ENCODE measurements at places on chromosomes 5 and 9. TPM values are rescaled to one million over a fixed set of nuclear protein-coding genes. Genes with fewer than 3 reads are reported as not detected.

Gene B4GALT1
- total RNA-seq, result 47.1 TPM

- DNase-seq, result no peak
- H3K27me3 ChIP-seq, result no peaks in the 10 kb centered on the region
- H3K4me1 ChIP-seq, result peaks cover 31% of the 10 kb centered on the region
- no peak overlapping the region for H3K4me3 ChIP-seq
- H3K27ac ChIP-seq, result no peak overlapping the region
- no peaks in the 10 kb centered on the region for H3K36me3 ChIP-seq
Measured at GRCh38 chr9:111984086-111984802, 87.6 kb downstream of the UGCG start.

Gene NMUR2
- not detected for total RNA-seq

DNA sequence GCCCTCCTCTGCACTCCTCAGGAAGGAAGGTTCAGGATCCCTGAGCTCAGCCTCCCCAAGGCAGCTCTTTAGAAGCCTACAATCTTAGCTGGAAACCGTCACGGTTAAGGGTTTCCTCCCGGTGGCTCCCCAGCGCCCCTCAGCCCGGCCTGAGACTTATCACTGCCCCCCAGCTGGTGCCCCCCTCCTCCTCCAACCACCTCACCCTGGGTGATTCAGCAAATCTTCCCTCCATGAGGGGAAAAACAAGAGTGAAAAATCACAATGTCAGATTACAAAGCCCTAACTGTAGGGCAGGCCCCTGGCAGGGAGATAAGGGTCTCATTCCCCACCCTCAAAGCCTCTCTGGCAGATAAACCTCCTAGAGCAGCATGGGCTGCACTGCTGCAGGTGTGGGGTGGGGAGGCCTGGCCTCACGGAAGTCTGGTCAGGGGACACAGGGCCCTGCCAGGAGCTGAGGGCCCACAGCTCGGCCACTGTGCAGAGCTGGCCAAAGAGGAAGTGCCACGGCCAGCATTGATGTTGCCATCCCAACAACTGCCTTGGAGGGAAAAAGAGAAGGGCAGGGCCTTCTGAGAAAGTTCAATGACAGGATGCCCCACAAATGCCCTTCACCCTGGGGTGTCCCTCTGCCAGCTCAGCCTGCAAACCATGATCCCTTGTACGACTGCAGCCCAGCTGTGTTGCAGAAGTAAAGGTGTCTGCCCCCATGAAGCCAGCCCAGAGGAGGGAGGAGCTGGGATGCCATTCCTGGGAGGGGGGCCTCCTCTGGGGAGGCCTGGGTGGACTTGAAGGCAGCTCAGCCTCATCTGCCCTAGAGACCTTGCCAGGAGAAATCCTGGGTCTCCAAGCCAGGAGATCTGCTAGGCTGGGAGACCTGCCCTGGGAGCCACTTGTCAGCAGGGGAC, 25.9 kb downstream of the GFI1B start:
- H3K4me1 ChIP-seq, result no peaks in the 10 kb centered on the region
- no peak overlapping the region for H3K4me3 ChIP-seq
- peaks cover 33% of the 10 kb centered on the region for H3K27me3 ChIP-seq
- no peaks in the 10 kb centered on the region for H3K36me3 ChIP-seq
- DNase-seq, result no peak
- no peak overlapping the region for H3K27ac ChIP-seq

- H3K4me1 ChIP-seq, result peaks cover 29% of the 10 kb centered on the region
- no peak overlapping the region for H3K27ac ChIP-seq
- peaks cover 7% of the 10 kb centered on the region for H3K36me3 ChIP-seq
- no peak overlapping the region for H3K4me3 ChIP-seq
- no peaks in the 10 kb centered on the region for H3K27me3 ChIP-seq
- DNase-seq, result no peak
Measured at GRCh38 chr9:3343671-3344070, 182.1 kb downstream of the RFX3 start.

- no peak overlapping the region for H3K27ac ChIP-seq
- H3K27me3 ChIP-seq, result no peaks in the 10 kb centered on the region
- no peak for DNase-seq
- H3K4me3 ChIP-seq, result no peak overlapping the region
Measured at GRCh38 chr9:18730241-18730640, 256.3 kb downstream of the ADAMTSL1 start.

GRCh38 chr9:71363286-71363961, 242.0 kb upstream of the TRPM3 start:
- no peaks in the 10 kb centered on the region for H3K4me1 ChIP-seq
- H3K36me3 ChIP-seq, result no peaks in the 10 kb centered on the region
- H3K27me3 ChIP-seq, result peaks cover 3% of the 10 kb centered on the region
- no peak overlapping the region for H3K27ac ChIP-seq
- no peak for DNase-seq

Gene TENT4A
- total RNA-seq, result 29.2 TPM

Gene MEF2C
- total RNA-seq, result 0.12 TPM

Gene AGTPBP1
- total RNA-seq, result 39.8 TPM

Gene C1QTNF2
- not detected for total RNA-seq

DNA sequence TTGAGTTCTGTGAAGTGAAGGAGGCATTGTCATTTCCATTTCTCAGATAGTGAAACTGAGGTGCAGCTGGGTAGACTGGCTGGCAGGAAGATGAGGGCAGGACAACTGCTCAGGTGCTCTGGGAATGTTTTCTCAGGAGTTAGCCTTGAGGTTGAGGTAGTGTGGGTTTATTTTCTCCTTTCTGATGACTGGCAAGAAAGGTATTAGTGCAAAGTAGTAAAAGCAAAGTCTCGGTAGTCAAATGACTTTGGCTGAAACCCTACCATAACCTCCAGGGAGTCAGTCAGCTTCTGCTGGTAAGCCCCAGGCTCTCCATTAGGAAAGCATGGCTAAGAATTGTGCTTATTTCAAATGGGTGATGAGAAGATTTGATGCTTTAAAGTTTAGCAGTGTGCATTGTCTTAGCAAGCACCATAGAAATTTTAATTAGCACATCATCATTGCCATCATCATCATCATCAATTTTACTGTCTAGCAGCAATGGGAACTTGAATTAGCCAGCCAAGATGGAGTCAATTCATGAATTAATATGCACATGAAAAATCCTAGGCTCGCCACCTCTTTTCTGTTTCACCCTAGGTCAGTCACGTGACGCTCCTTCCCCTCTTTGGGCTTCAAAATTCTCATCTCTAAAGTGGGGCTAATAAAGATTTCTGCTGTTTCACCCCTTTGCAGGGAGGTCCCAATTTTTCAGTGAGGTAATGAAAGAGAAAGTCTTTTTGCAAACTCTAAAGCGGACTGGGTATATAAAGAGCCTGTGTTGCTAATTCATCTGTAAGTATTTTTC, 10.7 kb upstream of the PAPPA start:
- peaks cover 14% of the 10 kb centered on the region for H3K27me3 ChIP-seq
- H3K4me3 ChIP-seq, result no peak overlapping the region
- no peak overlapping the region for H3K27ac ChIP-seq
- H3K4me1 ChIP-seq, result no peaks in the 10 kb centered on the region
- DNase-seq, result no peak

DNA sequence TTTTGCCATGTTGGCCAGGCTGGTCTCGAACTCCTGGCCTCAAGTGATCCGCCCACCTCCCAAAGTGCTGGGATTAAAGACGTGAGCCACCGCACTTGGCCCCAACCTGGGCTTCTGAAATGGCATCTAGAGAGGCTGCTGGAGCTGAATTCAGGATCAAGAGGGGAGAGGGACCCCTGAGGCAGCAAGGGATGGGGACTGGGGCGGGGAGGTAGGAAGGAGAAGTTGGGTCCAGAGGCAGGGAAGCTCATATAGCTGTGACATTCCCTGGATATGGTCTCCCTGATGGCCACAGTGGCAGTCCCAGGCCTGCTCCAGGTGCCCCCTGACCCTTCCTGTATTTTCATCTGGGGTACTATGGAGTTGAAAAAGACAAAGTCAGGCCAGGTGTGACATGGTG, 12.1 kb downstream of the REEP2 start:
- no peak for DNase-seq
- peaks cover 5% of the 10 kb centered on the region for H3K4me1 ChIP-seq
- no peaks in the 10 kb centered on the region for H3K27me3 ChIP-seq
- H3K27ac ChIP-seq, result no peak overlapping the region
- H3K4me3 ChIP-seq, result no peak overlapping the region
- H3K36me3 ChIP-seq, result no peaks in the 10 kb centered on the region

- H3K27me3 ChIP-seq, result peaks cover 3% of the 10 kb centered on the region
- no peaks in the 10 kb centered on the region for H3K36me3 ChIP-seq
- H3K4me3 ChIP-seq, result no peak overlapping the region
- H3K27ac ChIP-seq, result no peak overlapping the region
- DNase-seq, result no peak
Measured at GRCh38 chr5:113253037-113253436, 181.8 kb downstream of the TSSK1B start.

GRCh38 chr5:146188358-146188757, 5.9 kb upstream of the LARS1 start:
- H3K27me3 ChIP-seq, result peaks cover 5% of the 10 kb centered on the region
- no peak overlapping the region for H3K27ac ChIP-seq
- no peak overlapping the region for H3K4me3 ChIP-seq

GRCh38 chr9:17625644-17626388, 47.0 kb downstream of the SH3GL2 start:
- DNase-seq, result no peak
- H3K4me1 ChIP-seq, result no peaks in the 10 kb centered on the region
- no peak overlapping the region for H3K4me3 ChIP-seq
- H3K27ac ChIP-seq, result no peak overlapping the region
- H3K27me3 ChIP-seq, result no peaks in the 10 kb centered on the region

DNA sequence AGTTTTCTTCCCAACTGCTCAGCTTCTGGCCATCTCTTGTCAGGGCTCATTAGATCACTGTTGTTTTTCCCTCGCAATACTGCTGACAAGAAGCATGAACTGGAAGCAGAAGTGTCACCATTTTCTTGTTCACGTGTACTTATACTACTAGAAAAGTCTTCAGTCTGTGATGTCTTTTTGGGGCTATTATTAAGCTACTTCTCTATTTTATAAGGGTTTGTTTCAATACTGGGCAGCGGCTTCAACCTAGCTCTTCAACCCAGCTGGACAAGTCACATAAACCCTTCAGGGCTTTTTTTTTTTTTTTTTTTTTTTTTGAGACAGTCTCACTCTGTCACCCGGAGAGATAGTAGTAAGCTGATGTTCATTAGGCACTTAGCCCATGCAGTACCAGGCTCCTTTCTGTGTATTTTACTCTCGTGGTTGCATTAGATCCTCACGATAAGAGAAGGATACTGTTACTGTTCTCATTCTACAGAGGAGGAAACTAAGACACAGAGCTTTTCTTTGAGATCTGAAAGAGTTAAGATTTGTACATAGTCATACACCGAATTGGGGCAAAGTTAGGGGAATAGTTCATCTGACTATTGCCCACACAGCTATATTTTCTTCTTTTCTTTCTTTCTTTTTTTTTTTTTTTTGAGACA, 20.5 kb downstream of the RAPGEF1 start:
- H3K4me3 ChIP-seq, result no peak overlapping the region
- DNase-seq, result no peak
- H3K36me3 ChIP-seq, result peaks cover 23% of the 10 kb centered on the region

DNA sequence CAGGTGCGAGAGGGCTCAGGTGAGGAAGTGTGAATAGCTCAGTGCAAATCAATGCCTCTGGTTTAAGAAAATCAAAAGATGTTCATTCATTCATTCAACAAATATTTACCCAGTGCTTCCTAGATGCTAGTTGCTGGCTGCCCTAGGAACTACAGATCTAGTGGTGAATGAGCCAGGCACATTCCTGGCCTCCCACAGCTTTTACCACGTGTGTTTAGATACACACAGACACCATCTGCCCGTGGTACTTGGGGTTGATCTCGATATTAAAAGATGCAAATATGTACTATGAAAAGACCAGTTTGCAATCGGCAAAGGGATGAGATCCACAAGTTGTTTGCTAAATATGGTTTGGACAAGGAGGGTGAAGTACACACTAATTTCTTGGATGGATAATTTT, 78.2 kb downstream of the GTF3C4 start:
- DNase-seq, result no peak
- peaks cover 3% of the 10 kb centered on the region for H3K4me1 ChIP-seq
- peaks cover 27% of the 10 kb centered on the region for H3K27me3 ChIP-seq
- no peak overlapping the region for H3K27ac ChIP-seq
- H3K36me3 ChIP-seq, result no peaks in the 10 kb centered on the region

- no peaks in the 10 kb centered on the region for H3K36me3 ChIP-seq
- H3K4me1 ChIP-seq, result peaks cover 11% of the 10 kb centered on the region
- no peak overlapping the region for H3K27ac ChIP-seq
- DNase-seq, result no peak
Measured at GRCh38 chr5:143807401-143807800, 4.6 kb upstream of the HMHB1 start.

Gene PCDHGB7
- total RNA-seq, result not detected

Gene PCA3
- not detected for total RNA-seq

- H3K36me3 ChIP-seq, result no peaks in the 10 kb centered on the region
- no peak for DNase-seq
- H3K4me1 ChIP-seq, result no peaks in the 10 kb centered on the region
Measured at GRCh38 chr5:34450338-34450737, 205.8 kb upstream of the RAI14 start.

Gene DAB2IP
- total RNA-seq, result 0.28 TPM

GRCh38 chr9:114303571-114303970, 19.3 kb upstream of the ORM1 start:
- no peak overlapping the region for H3K27ac ChIP-seq
- H3K27me3 ChIP-seq, result no peaks in the 10 kb centered on the region
- H3K36me3 ChIP-seq, result no peaks in the 10 kb centered on the region
- no peak for DNase-seq
- H3K4me1 ChIP-seq, result peaks cover 4% of the 10 kb centered on the region

Gene ZNF608
- total RNA-seq, result not detected

DNA sequence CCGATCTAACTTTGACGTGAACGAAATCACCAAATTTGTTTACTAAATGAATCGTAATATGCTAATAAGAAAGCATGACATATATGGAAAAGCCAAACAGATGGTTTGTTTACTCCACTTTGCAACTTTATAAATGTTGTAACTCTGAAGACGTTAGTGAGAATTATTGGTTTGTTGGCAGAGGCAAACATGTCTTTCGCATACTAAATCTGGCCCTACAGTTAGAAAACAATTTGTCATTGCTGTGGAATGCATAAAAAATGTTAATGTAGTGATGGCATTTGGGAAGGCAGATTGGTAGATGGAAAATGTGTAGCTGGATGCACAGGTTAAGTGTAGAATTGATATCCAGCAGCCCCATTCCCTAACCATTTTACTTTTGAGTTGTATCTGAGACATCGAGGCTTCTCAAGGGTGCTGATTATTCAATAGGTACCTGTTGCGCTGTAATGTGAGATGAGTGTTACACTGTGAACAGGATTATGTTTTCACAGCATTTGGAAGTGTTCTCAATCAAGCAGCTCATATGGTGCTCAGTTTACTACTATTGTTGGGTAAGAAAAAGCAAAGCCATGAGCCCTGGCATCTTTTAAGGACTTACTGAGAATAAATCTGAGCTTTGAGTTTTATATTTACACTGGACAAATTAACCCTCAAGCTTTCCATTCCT, 444.8 kb downstream of the BNC2 start:
- no peak for DNase-seq
- no peak overlapping the region for H3K4me3 ChIP-seq
- no peaks in the 10 kb centered on the region for H3K4me1 ChIP-seq
- no peak overlapping the region for H3K27ac ChIP-seq
- H3K36me3 ChIP-seq, result no peaks in the 10 kb centered on the region
- no peaks in the 10 kb centered on the region for H3K27me3 ChIP-seq

- no peaks in the 10 kb centered on the region for H3K4me1 ChIP-seq
- H3K27ac ChIP-seq, result no peak overlapping the region
- no peak overlapping the region for H3K4me3 ChIP-seq
- H3K27me3 ChIP-seq, result no peaks in the 10 kb centered on the region
- H3K36me3 ChIP-seq, result peaks cover 38% of the 10 kb centered on the region
- DNase-seq, result no peak
Measured at GRCh38 chr5:31476738-31477141, 55.2 kb downstream of the DROSHA start.

GRCh38 chr9:3513265-3513818, 12.5 kb downstream of the RFX3 start:
- no peaks in the 10 kb centered on the region for H3K27me3 ChIP-seq
- H3K4me1 ChIP-seq, result peaks cover 44% of the 10 kb centered on the region
- no peak overlapping the region for H3K4me3 ChIP-seq
- H3K27ac ChIP-seq, result no peak overlapping the region
- peaks cover 9% of the 10 kb centered on the region for H3K36me3 ChIP-seq
- DNase-seq, result no peak

Measured in activated CD4-positive, alpha-beta T cell treated with anti-CD3 and anti-CD28 coated beads for 36 hours (primary cell).